Amniotic epithelial cell (primary cell): ENCODE measurements at places on chromosomes 1 and 21.
A peak's percentile ranks its signal among the peaks of the same experiment; 100 is the strongest.

DNA sequence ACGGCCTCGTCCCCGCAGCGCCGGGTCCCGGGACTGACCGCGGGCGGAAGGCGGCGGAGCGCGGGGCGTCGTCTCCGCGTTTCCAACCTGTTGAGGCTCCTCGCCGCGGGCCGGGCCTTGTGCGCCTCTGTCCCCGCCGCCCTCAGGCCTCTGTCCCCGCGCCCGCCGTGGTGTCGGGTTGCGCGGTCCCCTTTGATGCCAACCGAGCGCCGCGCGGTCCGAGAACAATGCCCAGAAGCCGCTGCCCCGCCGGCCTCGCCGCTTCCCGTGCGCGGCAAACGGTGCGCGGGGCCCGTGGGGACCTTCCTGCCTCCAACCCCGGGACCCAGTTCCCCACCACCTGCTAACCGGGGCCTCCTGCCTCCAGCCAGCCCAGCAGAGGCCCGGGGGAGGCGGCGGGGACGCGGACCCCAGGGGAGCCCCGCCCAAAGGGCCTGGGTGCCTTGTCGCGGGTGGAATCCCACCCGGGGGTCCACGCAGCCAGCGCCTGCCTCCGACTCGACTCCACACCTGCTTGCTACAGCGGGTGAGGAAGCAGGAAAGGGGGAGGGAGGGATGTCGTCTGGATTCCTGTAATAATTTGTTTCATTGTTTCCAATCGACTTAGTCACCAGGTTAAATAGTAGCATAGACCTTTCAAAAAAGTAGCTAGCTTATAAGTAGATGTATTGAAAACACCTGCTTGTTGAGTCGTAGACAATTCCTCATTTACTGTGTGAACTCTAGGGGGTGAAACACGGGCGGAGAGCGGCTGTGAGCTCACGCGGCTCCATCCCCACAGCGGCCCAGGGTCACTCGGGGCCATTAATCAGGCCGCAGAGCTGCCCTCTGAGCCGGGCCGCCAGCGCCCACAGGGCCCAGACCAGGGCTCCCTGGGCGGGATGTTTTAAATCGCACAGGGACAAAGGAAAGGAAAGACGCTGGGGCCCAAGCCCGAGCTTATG, 1.1 kb downstream of the COL18A1 start:
- no peak for DNase-seq

GRCh38 chr1:8992936-8993687, 33.1 kb downstream of the SLC2A7 start:
- DNase-seq = no peak

GRCh38 chr1:159315381-159315780, 13.2 kb downstream of the FCER1A start:
- DNase-seq = no peak

- peak; percentile 91 for DNase-seq
Observed at GRCh38 chr21:38925923-38926322, 120.2 kb downstream of the ETS2 start.

GRCh38 chr21:43316156-43316845, 110.6 kb downstream of the SIK1 start:
- no peak for DNase-seq

DNA sequence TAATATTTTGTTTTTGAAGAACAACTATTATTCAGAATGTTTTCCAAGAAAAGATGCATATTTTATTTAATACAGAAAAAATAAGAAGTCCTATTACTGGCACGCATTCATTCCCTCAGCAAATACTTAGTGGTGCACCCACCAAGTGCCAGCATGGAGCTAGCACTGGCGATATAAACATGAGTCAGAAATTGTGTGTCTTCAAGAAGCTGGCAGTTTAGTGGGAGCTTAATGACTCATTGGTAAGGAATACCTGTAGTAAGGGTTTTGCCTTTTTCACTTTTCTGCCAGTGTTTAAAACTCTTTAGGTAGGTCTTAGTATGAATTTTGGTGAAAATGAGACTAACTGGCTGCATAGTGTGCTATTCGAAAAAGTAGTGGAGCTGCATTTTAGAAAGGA, 6.3 kb downstream of the MAGI3 start:
- DNase-seq = peak; percentile 85

GRCh38 chr1:66278260-66279021, 255.5 kb upstream of the SGIP1 start:
- no peak for DNase-seq

GRCh38 chr1:978835-979743, 2.8 kb downstream of the PERM1 start:
- DNase-seq = no peak

DNA sequence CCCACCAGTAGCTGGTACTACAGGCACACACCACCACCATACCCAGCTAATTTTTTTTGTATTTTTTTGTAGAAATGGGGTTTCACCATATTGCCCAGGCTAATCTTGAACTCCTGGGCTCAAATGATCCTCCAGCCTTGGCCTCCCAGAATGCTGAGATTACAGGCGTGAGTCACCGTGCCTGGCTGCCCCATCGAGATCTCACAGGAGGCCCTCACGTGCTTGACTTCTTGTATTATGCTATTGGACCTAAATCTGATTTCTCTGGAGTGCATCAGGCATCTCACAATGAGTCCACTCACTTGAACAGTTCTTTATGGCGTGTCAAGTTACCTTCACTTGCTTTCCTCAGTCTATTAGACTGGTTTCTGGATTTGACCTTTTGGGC, 9.3 kb upstream of the RSRP1 start:
- DNase-seq = peak; percentile 62
